ENCODE measurements at places on chromosomes 1 and 21.

- no peak for DNase-seq
These were observed 392 bp downstream of the MRPL55 start for GRCh38 chr1:228108742-228109072.

- DNase-seq: no peak
These were observed 139.1 kb upstream of the ZNHIT6 start for GRCh38 chr1:85847356-85847755.

DNA sequence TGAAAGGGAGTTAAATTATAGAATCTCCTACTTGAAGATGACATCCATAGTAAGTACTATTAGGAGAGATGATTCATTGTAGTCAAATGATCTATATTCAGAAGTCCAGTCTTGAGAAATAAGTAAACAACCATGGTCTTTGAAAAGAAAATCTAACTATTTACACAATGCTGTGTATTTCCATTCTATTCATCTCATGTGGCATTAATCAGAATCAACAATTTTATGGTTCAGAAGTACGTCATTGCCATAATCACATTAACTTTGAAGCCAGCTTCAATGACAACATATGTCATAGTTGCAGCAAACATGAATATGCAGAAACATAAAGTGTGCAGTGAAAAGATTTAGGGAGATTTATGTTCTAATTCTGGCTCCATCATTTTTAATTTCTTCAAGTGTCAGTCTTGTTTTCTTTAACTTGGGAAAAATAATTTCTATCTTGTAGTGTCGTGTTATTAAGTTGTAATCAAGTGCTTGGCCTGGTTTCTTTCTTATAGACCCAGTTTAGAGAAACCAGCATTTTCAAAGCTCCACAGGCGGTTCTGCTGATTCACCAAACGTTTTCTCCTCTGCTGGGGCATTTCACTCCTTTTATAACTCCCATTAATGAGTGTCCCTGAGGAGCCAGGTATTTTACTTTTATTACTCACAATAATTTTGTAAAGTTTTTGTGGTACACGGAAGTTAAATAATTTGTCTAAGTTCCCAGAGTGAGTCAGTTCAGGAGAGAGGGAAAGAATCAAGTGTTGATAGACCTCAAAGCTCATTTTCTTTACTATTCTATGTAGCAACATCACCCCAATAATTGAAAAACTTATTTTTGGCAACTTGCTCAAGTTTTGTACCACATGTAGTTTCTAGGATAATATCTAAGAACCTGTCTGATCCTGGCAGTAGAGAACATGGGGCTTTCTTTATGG is 35.9 kb upstream of the PTGS2 start:
- DNase-seq: no peak

- DNase-seq: no peak
These were observed 66.9 kb downstream of the PRDM2 start for GRCh38 chr1:13766592-13767564.

- peak; percentile 59 for DNase-seq
These were observed 6.8 kb upstream of the EPS8L3 start for GRCh38 chr1:109770331-109771095.

DNA sequence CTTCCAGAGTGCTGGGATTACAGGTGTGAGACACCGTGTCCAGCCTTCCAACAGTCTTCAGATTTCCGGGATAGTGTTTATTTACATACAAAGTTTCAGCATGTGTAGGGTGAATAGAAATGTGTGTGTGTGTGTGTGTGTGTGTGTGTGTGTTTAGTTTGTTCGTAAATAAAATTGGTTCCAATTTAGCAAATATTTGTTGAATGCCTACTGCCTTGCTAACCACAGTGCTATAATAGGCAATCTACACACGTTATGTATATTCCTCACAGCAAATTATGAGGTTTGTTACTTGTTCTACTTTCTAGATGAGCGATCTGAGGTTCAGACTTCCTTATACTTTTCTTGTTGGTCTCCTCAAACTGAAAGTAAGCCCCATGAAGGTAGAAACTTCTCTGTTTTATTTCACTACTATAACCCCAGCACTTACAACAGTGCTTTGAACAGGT is 32.8 kb upstream of the EPS15 start:
- DNase-seq: no peak

DNA sequence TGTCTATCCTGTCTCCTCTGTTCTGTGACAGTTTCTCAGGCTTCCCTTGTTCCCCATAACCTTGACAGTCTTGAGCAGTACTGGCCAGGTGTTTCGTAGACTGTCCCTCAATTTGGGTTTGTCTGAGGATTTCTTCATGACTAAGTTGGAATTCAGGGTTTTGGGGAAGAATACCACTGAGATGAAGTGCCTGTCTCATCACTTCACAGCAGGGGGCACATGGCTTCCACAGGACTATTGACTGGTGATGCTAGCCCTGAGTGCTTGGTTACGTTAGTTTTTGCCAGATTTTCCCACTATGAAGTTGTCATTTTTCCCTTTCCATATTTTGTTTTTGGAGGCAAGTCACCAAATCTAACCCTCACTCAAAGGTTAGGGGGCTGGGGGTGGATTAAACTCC is 45.7 kb downstream of the CDCP2 start:
- no peak for DNase-seq

- no peak for DNase-seq
These were observed 82.4 kb downstream of the SMYD2 start for GRCh38 chr1:214363386-214363785.

DNA sequence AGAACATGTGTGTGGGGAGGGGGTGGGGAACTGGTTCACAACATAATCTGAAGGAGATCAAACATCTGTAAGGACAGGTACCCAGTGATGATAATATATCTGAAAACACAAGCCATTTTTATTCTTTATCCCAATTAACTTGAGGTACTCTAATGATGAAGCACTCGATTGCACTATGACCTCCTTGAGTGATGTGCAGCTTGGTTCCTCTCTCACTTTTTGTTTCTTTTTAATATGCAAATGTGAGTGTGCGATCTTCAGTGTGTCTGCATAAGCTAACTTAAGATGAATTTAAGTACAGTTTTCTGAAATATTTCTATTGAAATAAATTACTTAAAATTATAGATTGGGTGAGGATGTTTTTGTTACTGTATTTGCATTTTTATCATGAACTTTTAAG is 50.6 kb upstream of the ANGPTL1 start:
- DNase-seq: no peak

GRCh38 chr1:57109883-57110282 is 144.1 kb upstream of the C8B start:
- no peak for DNase-seq

- no peak for DNase-seq
These were observed 76.7 kb upstream of the SCCPDH start for GRCh38 chr1:246647513-246647912.

GRCh38 chr1:46413596-46413985 is 19.5 kb downstream of the FAAH start:
- DNase-seq: peak; percentile 32

DNA sequence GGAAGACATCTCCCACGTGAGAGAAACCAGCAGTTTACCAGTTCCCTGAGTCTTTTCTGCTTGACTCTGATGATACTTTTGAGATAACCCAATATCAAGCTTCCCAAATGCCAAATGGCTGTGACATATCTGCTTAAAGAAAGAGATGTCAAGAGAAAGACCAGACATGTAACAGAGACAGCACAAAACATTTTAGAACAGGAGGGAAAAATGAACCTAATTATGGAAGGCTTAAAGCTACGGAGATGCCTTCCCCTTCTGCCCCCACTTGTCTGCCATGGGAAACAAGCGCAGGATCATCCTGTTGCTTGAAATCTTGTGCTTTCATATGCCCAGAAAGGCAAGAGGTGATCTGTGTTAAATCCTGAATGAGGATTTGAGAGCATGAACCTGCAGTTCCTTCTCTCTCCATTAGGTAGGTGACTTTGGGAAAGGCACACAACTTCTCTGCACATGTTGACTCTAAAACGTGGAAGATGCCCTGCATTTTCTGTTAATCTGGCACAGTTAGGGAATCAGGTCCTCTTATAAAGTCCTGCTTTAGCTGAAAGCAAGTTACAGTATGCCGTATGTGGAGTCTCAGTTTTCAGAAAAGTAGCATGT is 46.7 kb upstream of the MTR start:
- no peak for DNase-seq

DNA sequence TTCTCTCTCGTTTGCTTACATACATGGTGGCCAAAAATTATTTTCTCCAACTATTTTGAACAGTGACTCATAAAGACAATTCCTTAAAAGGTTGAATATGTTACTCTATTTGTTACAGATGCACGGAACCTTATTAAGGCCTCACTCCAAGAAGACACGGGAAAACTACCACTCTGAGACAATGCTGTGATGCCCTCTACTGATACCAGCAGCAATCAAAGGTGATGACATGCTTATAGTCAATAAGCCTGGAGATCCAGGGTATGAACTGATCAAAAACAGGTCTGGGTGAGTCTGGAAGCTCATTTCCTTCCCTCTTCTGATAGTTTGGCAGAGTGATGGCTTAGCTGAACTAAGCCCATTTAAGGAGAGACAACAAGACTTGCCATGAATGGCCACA is 563.0 kb downstream of the LRRIQ3 start:
- no peak for DNase-seq

- DNase-seq: no peak
These were observed 35.3 kb upstream of the COL6A2 start for GRCh38 chr21:46062471-46063211.

DNA sequence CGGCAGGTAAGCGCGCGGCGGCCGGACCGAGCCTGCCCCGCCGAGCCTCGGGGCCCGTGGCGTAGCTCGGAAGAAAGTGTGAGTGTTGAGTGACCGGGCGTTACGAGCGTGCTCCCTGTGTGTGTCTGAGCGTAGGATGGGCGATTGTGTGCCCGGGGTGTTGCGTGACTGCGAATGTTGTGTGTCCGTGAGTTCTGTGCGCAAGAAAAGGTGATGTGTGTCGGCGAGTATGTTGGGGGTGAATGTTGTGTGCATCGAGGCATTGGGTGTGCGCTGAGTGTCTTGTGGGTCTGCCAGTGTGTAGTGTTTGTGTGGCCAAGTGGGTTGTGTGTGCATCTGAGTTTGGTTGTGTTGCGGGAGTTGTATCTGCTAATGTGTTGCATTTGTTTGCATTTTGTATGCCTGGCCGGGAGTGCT is 398 bp downstream of the PTPRU start:
- no peak for DNase-seq

GRCh38 chr1:13956393-13956792 is 256.4 kb downstream of the PRDM2 start:
- DNase-seq: no peak

- DNase-seq: peak; percentile 53
These were observed at the start of gene BRINP2 for GRCh38 chr1:177170756-177171535. Gene BRINP2 (plus strand): TSS chr1:177170958. CDS start chr1:177229877, 58,919 bp downstream.

GRCh38 chr21:42306366-42307035 is 8.7 kb downstream of the TFF3 start:
- DNase-seq: no peak

DNA sequence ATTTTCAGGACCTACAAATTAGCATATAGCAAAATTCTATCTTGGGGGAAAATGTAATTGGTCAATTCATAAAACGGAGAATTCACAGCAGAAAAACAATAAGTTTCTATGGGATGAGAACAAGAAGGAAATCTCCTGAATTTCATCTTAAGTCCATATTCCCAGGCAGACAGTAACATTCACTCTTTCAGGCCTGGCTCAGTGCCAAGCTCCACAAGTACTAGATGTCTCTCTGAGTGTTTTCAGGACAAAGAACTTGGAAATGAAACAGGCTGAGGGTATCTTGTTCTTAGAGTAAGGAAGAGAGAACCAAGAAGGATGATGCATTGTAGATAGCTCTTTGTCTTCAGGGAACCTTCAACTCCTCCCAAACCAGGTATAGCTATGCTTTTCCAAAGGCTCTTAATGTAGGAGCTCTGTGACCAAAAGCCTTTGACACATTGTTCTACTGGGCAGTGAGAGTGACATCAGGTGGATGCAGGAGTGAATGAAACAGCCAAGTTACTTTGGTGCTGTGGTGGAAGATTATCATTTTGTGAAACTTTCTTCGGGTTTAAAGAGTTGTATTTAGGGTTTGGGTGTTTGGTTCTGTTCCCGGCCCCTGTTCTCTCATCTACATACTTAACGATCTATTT is 298.3 kb downstream of the GPATCH2 start:
- DNase-seq: peak; percentile 44

DNA sequence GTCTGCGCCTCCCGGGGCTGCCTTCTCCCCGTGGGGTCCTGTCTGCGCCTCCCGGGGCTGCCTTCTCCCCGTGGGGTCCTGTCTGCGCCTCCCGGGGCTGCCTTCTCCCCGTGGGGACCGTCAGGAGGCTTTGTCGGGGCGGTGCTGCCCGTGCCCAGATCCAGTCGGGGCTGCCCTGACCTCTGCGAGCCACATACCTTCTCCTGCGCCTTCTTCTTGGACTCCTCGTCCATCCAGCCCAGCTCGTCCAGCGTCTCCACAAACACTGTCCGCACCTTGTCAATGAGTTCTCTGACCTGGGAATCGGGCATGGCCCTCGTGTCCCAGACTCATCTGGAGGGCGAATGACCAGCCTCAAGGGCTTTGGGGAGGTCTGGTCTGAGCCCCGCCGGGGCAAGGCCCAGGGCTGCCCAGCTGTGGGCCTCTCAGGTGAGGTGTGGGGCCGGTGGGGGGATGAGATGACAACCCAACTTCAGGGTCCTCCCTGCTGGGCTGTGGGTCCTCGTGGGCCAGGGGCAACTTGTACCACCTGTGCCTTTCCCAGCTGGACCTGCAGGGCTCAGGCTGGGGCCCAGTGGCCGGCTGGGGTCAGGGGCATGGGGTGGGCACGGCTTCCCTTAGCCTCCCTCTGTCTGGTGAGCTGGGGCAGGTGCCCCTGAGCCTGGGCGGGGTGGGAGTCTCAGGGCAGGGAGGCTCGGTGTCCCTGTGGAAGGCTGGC is 9.4 kb downstream of the PRXL2B start:
- DNase-seq: peak; percentile 32

- DNase-seq: no peak
These were observed 1.4 kb downstream of the MAGI3 start for GRCh38 chr1:113391649-113392271.

- DNase-seq: no peak
These were observed 111.4 kb downstream of the SIK1 start for GRCh38 chr21:43315244-43316137.

DNA sequence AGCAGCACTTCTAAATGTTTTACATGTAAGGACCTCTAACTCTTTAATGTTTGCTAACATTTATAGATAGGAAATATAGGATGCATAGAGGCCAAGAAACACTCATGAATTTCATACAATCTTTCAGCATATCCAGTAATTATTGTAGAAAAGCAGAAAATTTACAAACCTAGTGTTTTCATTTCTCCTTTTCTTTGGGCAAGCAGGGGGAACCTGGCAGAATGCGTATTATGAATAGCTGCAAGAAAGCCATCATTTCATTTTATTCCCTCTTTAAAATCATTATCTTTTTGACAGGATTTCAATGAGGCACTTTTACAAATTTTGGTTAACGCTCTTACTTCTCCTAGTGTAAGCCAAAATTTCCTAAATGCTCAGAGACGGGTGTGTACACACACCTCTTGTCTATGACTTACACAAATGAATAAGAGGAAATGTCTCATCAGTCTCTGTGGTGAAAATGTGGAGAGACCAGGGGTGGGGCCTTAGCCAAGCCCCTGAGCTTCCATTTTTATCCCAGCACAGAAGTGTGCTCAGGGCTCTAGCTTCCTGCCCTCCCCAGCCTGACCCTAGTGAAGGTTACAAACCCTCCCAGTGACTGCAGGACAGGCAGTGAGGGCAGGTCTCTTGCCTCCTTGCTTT is 91.6 kb downstream of the LRRC8C start:
- DNase-seq: peak; percentile 43
